Activated T-helper 17 cell treated with anti-CD3 and anti-CD28 coated beads, Interleukin-2, amount 50 U/mL, for 72 hours (primary cell): ENCODE measurements at places on chromosomes 13 and 19.

GRCh38 chr19:15091918-15092753 lies 10.1 kb downstream of the OR1I1 start:
- peak; percentile 77 for ATAC-seq

- ATAC-seq = no peak
Measured at GRCh38 chr13:112699322-112699918, 9.6 kb downstream of the ATP11A start.

GRCh38 chr19:29551774-29552173 lies 26.0 kb downstream of the VSTM2B start:
- ATAC-seq = no peak

DNA sequence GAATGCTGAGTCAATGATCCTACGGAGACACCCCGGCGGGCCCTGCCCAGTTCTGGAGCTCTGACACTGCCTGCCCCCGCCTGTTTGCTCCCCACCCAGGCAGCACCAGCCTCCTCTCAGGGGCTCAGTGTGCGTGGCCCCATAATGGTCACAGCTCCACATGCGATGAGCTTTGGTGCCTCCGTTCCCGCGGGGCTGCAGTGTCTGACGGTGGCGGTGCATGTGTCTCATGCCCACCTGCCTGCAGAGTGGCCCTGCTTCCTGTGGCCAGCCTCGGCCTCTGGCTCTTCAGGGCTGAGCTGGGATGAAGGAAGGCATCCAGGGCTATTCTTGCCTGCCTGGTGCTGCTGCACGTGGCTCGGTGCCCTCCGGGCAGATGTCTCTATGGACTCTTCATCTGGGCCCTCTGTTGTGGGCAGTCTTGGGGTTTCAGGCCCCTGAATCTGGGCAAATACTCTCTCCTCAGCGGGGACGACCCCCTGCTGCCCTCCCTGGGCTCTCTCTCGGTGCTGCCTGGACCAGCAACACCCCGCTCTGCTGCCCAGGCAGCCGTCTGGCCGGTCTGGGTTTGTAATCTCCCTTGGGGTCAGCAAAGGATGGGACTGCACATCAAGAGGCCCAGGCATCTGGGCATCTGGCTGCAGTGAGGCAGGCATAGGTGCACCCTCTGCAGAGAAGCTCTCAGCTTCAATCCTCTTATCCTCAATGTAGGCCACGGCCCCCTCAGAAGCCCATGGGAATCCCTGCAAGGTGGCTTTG lies 19.3 kb upstream of the TMEM255B start:
- no peak for ATAC-seq

GRCh38 chr13:63139277-63139676 lies 1723.6 kb upstream of the PCDH20 start:
- no peak for ATAC-seq

- ATAC-seq = no peak
Measured at GRCh38 chr13:45464141-45464686, 525 bp upstream of the COG3 start.

GRCh38 chr13:32845952-32846950 lies 170.0 kb upstream of the KL start:
- ATAC-seq = peak; percentile 60

DNA sequence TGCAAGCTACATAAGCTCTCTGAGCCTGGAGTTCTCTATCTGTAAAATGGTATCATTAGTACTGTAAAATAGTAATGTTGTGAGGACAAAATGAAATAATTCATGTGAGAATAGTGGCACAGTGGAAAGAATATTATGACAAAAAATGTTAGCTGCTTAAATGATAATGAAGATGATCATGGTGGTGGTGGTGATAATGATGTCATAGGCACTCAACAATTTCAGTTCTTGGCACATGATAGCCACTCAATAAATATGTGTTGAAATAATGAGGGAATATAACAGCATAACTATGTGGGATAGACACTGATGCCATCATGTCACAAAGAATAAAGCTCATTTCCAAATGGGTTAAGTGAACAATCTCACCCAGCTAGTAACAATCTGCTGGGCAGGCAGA lies 736.3 kb downstream of the EFNB2 start:
- no peak for ATAC-seq
